ENCODE measurements at places on chromosomes 7 and 10. TPM values are rescaled to one million over a fixed set of nuclear protein-coding genes. Genes with fewer than 3 reads are reported as not detected.

Gene CD36
- 73.8 TPM for polyA plus RNA-seq

Gene ITPRID1
- polyA plus RNA-seq: 0.03 TPM

Gene SPACDR
- 0.54 TPM for polyA plus RNA-seq

Gene GPRIN2
- 17.7 TPM for polyA plus RNA-seq

Gene ZNF789
- 12.5 TPM for polyA plus RNA-seq

Gene SEC23IP
- polyA plus RNA-seq: 17.0 TPM

Gene NPY
- polyA plus RNA-seq: not detected

DNA sequence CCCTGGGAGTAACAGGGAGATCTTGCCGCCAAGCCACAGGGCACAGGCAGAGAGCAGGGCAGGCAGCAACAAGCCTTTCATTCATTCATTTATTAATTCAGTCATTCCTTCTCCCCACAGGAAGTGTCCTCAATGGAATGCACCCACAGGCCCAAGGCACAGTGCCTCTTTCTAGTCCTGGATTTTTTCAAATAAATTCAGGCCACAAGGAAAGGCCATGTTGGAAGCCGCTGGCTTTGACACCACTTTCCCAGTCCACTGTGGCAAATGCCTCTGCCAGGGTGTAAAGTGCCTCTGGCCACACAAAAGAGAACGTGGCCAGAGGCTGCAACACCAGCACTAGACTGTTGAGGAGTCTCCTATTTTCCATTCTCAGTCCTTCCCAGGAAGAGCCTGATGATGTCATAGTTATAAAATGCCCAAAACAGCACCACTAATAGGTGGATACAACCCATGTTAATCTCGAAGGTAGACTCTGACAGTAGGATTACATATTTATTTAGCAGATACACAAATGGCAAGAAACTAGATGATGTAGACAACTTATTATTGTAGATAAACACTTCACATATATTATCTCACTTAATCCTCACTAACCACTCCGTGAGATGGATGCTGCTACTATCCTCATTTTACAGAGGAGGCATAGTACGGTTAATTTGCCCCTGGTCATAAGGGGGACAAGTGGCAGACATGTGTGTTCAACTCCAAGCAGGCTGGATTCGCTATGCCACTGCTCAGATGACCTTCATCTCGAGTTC lies 5.5 kb downstream of the JAZF1 start:
- DNase-seq: no peak

DNA sequence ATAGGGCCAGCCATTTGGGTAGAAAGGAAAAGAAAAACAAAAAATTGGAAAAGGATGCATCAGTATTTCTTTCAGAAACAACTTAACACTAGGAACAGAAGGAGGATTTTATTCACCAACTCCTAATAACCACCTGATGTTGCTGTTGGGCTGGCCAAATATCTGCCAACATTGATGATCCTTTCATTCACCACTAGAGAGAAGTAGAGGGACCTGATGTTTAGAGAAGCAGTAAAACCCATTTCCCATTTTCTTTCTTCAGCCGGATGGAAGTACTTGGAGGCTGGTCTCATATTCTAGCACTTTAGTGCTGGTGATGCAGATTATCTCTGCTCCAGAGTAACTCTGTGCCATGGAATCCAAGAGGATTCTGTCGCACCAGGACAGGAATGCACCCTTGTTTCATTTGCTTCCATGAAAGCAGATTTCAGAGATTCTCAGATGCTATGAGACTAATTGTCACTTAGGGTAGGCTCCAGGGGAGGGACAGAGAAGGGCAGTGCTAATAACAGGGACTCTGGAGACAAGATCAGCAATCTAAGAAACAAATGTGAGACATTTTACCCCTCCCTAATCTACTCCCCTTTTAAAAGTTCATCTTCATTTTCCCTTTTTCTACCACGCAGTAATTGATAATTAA lies 3.1 kb downstream of the KLLN start:
- no peak for DNase-seq

- DNase-seq: no peak
These were observed 9.5 kb upstream of the AP5Z1 start for GRCh38 chr7:4765776-4766490.

- no peak for DNase-seq
These were observed 130.3 kb downstream of the DIP2C start for GRCh38 chr10:558891-559766.

GRCh38 chr7:107907790-107908189 lies 16.8 kb downstream of the DLD start:
- DNase-seq: no peak

- no peak for DNase-seq
These were observed 29.6 kb upstream of the GOT1 start for GRCh38 chr10:99460070-99460469.

Measured in lung (tissue), 17 donors.